ENCODE measurements at places on chromosomes 3 and 15.

- no peak for DNase-seq
These were observed 345.2 kb upstream of the TPRG1 start for GRCh38 chr3:188826574-188826973.

DNA sequence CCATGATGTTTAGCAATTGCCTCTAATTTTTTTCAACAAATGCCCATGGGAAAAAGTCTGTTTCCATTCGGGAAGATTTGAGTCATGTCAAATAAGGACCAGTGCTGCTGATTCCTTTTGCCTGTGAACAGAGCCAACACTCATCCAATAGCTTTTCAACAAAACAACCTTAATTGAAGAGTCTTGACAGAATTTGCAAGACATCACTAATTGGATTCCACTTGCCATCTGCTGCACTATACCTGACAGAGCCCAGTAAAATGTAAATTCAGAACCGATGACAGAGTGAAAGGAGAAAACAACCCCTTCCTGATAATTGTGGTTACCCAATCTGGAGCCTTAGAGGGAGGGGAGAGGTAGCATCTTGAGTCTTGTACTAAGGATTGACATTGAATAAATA is 426.7 kb downstream of the AGBL1 start:
- no peak for DNase-seq

DNA sequence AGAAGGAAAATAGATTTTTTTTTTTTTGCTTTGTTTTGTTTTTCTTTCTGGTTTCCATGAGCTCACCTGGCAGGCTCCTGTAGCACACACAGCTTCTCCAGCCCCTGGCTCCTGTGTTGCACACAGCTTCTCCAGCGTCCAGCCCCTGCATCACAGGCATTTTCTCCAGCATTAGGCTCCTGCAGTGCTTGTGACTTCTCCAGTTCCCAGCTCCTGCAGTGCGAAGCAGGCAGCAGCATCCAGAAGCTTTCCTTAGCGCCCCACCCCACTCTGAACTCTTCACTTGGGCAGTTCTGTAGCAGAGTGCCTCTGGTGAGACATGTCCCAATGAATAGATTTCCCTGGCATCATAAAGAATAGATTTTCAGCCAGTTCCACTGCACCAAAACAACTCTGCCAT is 5.5 kb upstream of the CCDC39 start:
- DNase-seq, result no peak

DNA sequence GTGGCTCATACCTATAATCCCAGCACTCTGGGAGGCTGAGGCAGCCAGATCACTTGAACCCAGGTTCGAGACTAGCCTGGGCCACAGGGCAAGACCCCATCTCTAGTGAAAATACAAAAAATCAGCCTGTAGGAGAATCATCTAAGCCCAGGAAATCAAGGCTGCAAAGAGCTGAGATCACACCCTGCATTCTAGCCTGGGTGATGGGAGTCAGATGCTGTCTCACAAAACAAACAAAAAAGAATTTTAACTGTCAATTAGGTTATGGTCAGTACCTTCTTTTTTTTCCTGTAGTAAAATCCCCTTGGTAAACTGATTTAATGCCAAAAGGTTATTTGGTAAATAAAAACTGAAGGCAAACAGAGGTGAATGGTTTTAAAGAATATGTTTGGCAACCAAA is 29.0 kb downstream of the TMCC1 start:
- no peak for DNase-seq

DNA sequence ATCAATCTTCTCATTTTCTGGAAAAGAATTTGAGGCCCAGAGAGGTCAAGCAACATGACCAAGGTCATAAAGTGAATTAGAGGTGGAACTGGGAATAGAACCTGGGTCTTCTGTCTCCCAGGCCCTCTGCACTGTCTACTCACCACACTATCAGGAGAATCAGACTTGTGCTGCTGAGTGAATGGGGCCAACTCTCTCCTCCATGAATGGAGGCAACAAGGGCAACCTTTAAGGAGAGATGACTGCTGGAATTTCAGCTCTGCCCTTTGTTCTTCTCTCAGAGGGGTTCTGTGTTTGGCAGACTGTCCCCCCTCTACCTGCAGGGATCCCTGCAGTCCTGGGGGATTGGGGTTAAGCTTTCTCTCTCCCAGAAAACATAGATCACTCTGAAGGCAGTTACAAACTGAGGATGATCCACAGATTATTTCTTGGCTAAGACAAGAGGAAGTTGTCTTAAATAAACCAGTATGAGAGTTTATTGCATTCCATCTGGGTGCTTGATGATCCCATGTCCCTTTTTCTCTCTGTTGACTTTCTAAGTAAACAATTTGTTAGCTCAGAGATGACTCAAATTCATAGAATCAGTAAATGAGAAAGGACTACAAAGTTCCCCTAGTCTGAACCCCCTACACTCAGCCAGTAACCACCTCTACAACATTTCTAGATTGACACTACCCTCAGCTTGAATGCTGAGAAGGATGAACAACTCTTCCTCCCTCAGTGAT is 99.0 kb upstream of the LIPC start:
- DNase-seq, result peak; percentile 21

- DNase-seq, result no peak
These were observed 101.3 kb downstream of the SENP2 start for GRCh38 chr3:185687271-185687878.

GRCh38 chr15:29139072-29139471 is 130.6 kb downstream of the NSMCE3 start:
- DNase-seq, result no peak

DNA sequence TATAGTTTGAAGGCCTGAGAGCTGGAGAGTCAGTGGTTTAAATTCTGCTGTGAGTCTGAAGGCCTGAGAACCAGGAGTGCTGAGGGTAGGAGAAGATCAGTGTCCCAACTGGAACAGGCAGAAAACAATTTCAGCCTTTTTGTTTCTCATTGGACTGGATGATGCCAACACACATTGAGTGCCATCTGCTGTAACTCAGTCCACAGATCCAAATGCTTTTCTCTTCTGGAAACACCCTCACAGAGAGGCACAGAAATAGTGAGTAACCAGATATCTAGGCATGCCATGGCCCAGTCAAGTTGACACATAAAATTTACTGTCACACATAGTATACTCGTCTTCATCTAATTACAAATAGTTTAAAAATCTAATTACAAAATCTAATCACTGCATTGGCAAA is 100.8 kb downstream of the NEO1 start:
- DNase-seq, result no peak

GRCh38 chr15:66923438-66923881 is 141.9 kb upstream of the SMAD3 start:
- no peak for DNase-seq

DNA sequence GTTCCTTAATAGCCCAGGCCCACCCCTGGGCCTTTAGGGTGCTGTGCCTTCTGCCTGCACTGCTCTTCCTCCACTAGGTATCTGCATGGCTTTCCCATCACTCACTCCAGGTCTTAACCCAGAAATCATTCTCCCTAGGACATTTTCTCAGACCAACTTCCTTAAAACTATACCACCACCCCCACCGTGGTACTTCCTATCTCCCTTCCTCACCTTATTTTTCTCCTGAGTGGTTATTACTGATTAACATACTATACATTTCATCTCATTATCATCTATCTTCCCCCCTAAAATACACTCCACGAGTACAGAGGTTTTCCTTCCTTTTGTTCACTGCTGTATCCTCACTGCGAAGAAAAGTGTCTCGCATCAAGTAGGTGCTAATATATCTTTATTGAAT is 115.2 kb downstream of the ANO10 start:
- no peak for DNase-seq

DNA sequence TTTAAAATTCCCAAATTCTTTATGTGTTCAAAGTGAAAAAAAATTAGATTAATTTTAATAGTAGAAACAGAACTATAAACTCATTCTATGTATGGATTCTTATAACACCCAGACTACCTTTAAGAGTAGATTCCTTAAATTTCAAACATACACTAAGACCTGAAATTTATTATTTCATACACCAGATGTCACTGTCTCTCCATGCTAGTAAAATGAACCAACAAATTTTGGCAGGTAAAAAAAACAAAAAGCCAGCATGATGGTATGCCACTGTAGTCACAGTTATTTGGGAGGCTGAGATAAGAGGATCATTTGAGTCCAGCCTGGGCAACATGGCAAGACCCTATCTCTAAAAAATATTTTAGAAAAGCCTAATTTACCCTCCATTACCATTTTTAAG is 461.3 kb upstream of the NAALADL2 start:
- no peak for DNase-seq

- DNase-seq, result no peak
These were observed 24.7 kb downstream of the HCN4 start for GRCh38 chr15:73344056-73344455.

DNA sequence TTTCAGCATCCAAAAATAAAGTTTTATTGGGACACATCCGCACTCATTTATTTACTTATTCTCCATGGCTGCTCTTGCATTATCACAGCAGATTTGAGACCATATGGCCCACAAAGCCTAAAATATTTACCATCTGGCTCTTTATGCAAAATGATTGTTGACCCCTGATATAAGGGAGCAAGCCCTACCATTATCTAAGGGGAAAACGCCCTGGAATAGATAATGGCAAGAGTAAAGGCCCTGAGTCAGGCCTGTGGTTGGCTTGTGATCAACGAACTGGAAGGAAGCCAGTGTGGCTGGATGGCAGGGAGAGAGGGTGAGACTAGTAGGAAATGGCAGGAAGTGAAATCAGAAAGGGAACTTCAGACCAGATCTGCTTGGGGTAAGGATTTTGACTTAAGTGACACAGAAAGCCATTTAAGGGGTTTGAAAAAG is 24.6 kb upstream of the DMXL2 start:
- peak; percentile 12 for DNase-seq

DNA sequence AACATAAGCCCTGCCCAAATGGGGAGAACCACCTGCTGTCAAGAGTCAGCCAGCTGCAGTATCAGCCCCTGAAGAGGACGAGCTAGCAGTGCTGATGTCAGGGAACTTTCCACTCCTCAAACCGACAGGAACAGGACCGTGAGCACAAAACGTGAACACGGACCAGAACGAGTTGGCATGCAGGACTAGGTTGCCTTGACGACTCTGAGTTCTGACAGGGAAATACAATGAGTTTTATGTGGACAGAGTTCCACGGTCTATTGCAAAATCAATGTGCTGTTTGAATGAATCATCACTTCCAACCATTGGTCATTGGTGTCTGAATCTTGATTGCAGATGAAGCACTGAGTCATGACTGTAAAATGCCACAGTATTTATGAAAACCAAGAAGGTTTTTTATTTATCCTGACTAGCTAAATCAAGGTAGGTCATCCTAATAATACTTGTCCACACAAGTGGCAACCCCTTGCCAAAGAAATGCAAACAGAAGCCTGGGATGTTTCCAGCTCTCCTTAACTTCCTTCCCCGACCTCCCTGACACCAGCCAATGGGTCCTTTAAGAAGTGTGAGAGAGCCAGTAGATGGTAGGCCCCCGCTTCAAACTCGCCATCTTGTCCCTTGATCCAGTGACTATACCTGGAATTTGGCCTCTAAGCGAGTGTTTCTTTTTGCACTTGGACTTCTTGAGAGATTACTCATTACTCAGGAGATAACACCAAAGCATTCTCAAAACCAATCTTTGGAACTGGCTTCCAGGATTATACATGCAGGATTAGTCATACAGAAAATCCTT is 119.6 kb downstream of the ASB7 start:
- peak; percentile 97 for DNase-seq

DNA sequence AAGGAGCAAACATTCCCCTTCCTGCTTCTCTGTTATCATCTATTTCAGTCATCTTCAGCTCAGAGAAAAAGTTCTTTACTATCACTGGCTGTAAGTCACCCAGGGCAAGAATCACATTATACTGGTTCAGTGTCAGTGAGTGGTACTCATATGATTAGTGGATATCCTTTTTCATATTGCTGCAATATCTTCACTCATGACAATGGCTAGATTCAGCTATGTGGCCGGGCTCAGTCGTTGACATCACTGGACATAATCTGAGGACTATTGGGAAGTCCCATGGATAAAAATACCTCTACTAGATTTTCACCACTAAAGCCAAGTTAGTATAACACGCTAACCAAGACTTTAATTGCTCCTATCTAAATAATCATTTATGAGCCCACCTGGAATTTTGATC is 91.3 kb upstream of the UBE2E2 start:
- no peak for DNase-seq

GRCh38 chr3:102511639-102512038 is 76.8 kb downstream of the ZPLD1 start:
- DNase-seq, result no peak

GRCh38 chr15:92407321-92407720 is 13.6 kb downstream of the ST8SIA2 start:
- DNase-seq, result no peak

GRCh38 chr3:111936967-111937366 is 41.9 kb upstream of the ABHD10 start:
- no peak for DNase-seq

GRCh38 chr3:141346007-141346406 is 22.3 kb upstream of the ZBTB38 start:
- DNase-seq, result no peak

DNA sequence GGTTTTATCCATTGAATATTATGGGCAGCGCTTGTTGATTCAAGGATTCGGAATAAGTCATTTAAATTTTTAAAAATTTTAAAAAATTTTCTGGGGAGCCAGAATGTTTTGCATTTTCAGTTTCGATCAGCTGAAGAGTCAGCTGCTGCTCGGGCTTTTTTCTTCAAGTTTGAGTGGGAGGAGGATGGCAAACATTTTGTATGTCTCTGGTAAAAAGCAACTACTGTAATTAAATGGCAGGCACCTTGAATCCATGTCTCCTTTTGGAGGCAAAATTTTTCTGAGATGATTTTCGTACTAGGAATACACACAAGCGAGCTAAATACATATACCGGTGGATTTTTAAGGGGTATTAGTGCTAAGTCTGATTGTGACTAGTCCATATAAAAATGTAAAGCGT is 612 bp downstream of the C3orf38 start:
- DNase-seq, result no peak

- no peak for DNase-seq
These were observed 136.8 kb downstream of the MEX3B start for GRCh38 chr15:81909011-81909358.

GRCh38 chr3:55750525-55750924 is 263.4 kb upstream of the WNT5A start:
- DNase-seq, result peak; percentile 93

DNA sequence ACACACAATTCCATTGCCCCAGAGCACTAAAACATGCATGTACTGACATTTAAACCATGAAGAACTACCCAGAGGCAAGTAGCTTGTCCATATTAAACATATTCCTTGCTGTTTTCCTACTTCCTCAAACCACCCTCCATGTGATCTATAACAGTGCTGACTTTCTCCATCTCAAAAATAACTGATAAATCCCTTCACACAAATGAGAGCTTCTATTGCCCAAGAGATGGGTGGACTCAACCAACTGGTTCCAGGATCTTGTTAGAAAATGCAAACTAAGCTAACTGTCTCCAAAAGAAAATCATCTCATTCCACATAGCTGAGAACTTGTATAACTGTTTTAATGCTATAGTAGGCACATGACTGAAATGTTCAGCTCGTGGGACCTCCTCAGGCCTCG is 29.6 kb downstream of the DCLK3 start:
- DNase-seq, result no peak

- DNase-seq, result no peak
These were observed at the start of gene DLL4 for GRCh38 chr15:40928821-40929659. Gene DLL4, plus strand, starts transcription at chr15:40929340. Its CDS starts 329 bp downstream, at chr15:40929669.

GRCh38 chr3:31105438-31106077 is 211.1 kb upstream of the GADL1 start:
- peak; percentile 86 for DNase-seq

GRCh38 chr15:91289324-91289723 is 189.3 kb downstream of the SV2B start:
- no peak for DNase-seq

GRCh38 chr3:154615471-154615870 is 185.5 kb upstream of the GPR149 start:
- no peak for DNase-seq
